ENCODE measurements at places on chromosomes 11 and 22.

DNA sequence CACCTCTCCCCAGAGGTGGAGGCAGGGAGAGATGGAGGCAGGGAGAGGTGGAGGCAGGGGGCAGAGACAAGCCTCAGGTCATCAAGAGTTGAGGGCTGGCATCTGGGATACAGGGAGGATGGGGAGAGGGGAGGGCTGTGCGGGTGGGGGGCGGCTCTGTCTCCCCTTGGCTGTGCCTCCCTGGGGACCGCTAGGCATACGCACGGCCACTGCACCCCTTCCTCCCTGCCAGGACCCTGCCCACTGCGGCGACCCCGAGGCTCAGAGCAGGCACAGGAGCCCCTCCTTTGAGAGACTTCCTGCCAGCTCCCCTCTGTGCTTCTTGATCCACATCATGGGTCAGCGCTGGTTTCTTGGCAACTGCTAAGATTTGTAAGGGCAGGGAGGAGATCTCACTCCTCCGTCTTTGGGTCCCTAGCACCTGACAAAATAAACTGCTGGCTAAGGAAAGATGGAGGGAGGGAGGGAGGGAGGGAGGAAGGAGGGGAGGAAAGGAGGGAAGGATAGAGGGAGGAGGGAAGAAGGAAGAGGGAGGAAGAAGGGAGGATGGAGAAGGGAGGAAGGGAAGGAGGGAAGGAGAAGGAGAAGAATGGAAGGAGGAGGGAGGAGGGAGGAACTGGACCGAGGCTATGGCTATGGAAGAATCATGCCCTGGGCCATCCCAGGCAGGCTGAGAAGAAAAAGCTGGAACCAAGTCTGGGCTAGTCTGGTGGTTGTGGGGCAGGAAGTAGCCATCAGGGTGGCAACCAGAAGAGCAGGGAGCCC is 18.5 kb downstream of the PRR33 start:
- DNase-seq = peak; percentile 6

GRCh38 chr11:117220568-117220967 is 11.3 kb downstream of the PCSK7 start:
- no peak for DNase-seq

DNA sequence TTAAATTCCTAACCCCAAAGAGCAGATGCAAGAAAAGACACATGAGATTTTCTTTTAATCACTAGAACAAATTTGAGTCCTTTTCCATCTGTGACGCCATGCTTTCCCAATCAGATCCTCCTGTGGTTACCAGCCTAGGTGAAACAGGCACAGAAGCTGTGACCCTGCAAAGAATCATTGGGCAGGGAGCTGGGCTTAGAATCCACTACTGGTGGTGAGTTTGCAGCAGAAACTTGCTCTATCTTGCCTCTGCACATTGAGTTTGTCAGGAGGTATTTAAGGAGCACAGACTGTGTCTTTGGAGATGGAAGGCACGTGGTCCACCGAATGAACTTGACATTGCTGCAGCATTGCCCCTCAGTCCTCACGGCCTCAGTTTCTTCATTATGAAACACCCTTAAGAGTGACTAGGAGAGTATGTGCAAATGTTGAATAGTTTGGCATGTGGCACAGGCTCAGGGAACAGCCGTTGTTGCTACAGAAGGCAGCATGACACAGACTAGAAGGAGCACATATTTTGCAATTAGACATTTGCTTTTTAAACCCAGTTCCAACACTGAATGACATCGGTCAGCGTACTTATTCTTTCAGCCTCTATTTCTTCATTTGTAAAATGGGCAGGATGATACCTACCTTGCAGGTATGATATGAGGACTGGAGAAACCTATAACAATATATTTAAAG is 127.6 kb downstream of the DBX1 start:
- DNase-seq = no peak

GRCh38 chr11:134542401-134543165 is 130.5 kb upstream of the B3GAT1 start:
- DNase-seq = no peak

DNA sequence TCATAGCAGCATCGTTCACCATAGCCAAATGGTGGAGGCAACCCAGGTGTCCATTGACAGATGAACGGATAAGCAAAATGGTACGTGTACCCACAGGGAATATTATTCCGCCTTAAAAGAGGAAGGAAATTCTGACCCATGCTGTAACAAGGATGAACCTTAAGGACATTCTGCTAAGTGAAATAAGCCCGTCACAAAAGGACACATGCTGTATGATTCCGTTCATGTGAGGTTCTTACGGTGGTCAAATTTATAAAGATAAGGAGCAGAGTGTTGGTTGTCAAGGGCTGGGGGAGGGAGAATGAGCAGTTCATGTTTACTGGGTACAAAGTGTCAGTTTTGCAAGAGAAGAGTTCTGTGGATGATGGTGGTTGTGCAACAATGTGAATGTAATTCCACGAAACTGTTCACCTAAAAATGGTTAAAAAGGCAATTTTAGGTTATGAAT is 26.3 kb downstream of the APOL1 start:
- DNase-seq = no peak

DNA sequence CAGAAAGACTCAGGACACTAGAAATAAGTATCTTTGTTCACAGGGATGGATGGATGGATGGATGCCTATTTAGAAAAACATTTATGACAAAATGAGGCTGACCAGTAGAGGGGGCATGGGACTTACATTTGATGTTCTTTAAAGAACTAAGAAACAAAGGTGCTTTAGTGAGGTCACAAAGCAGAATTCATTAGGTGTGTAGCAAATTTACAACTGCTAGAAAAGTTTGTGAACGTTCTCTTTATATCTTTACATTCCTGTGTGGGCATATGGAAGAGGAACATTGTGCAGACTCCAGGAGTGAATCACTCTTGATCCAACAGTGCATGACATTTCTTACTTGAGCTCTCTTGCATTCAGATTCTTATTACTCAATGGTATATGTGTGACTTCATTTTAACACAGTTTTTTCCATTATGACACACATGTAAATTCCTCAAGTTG is 15.8 kb upstream of the SIK2 start:
- peak; percentile 74 for DNase-seq

DNA sequence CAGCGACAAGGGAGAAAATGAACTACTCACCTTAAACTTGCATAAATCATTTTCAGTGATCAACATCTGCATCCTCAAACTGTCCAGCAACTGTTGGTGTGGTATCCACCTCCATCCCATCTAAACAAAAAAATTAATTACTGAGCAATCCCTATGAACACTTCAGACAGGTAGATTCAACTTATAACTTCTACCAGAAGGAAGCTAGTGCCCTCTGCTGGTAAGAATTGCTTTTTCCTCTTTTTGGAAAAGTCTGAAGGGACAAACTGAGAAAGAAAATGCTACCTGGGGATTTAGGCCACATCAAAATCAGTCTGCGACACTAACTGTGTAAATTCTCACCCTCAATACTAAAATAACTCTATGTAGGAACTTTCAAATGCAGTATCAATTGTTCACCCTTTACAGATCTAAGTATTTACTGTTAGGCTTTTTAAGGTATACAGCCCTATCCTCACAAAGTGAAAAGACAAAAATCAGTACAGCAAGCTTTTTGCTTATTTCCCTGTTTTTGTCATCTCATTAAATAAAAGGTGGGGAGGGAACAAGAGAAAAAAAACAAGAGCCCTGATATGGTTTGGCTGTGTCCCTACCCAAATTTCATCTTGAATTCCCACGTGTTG is 17.9 kb downstream of the CLNS1A start:
- peak; percentile 55 for DNase-seq

- peak; percentile 38 for DNase-seq
These were observed 69.1 kb downstream of the SMCO4 start for GRCh38 chr11:93474123-93474522.

GRCh38 chr11:102783016-102783415 is 2.6 kb upstream of the MMP10 start:
- DNase-seq = no peak

DNA sequence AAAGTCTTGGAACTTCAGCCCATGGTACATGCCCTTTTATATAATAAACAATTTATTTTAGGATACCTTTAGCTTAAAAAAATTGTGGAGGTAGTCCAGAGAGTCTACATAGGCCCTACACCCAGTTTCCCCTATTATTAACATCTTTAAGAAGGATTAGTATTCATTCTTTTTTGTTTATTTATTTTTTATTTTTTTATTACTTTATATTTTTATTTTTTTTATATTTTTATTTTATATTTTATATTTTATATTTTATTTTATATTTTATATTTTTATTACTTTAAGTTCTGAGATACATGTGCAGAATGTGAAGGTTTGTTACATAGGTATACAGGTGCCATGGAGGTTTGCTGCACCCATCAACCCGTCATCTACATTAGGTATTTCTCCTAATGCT is 15.9 kb upstream of the ABTB2 start:
- DNase-seq = no peak

DNA sequence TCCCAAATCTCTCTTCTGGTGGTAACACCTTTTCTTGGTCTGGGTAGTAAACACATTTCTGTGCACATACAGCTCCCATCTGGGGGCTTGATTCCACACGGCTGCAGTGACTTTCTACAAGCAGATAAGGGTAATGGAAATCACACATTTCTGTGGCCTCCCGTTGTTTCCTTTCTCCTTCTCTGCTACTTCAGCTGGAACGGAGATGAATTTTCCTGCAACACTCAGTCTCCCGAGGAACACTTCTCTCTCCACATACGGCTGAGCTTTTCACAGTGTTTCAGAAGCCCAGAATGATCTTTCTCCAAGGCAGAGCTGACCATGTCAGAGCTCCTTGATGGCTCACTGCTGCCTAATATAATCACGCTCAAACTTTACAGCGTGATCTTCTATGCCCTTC is 364.3 kb upstream of the NARS2 start:
- no peak for DNase-seq

- no peak for DNase-seq
These were observed 11.3 kb upstream of the WBP2NL start for GRCh38 chr22:41987276-41987675.

- DNase-seq = no peak
These were observed 12.7 kb downstream of the TOM1 start for GRCh38 chr22:35312198-35313059.

- DNase-seq = no peak
These were observed 457.0 kb downstream of the DLG2 start for GRCh38 chr11:85170184-85170583.

DNA sequence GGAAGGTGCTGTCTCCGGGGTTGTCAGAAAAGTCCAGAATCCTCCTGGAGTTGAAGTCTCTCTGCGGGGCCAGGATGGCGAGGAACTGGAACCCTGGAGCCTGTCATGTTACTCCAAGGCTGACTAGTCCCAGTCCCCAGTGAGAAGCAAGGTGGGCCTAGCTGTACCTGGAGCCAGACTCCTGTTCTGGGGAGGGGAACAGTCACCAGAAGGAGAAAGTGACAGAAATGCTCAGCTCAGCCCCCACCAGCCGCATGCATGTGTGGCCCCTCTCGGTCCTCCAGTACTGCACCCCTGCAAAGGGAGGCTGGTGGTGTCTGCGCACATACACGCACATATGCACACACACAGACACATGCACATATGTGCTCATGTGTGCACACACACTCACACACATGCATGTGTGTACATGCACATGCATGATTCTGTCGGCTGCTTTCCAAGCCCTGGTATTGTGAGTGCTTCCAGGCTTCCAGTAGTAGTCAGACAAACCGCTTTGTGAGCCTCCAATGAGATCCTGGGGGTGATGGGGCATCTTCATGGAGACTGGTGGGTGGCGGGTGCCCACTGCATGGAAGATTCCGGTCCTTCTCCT is 54.3 kb downstream of the RTL6 start:
- DNase-seq = no peak

- DNase-seq = no peak
These were observed 34.7 kb downstream of the NECTIN1 start for GRCh38 chr11:119694334-119694733.

- peak; percentile 91 for DNase-seq
These were observed 10.6 kb downstream of the RPL3 start for GRCh38 chr22:39308614-39309363.

GRCh38 chr11:1648653-1649420 is 19.3 kb downstream of the KRTAP5-5 start:
- no peak for DNase-seq

DNA sequence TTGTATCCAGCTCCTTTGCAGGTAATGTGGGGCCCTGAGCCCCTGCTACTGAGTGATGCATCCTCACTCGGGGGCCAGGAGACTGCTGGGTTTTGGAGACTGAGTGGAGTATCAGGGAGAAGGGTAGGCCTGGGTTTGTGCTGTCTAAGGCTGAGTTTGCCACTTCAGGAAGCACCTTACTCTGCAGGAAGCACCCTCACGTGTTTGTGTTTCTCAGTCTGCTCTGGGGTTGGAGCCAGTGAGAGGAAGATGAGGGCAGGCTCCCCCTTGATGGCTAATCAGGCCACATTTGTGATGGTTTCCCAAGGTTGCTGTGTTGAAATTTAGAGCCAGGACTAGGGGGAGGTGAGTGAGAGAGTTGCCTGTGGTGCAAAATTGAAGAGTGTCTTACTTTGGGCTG is 13.7 kb upstream of the THY1 start:
- no peak for DNase-seq

DNA sequence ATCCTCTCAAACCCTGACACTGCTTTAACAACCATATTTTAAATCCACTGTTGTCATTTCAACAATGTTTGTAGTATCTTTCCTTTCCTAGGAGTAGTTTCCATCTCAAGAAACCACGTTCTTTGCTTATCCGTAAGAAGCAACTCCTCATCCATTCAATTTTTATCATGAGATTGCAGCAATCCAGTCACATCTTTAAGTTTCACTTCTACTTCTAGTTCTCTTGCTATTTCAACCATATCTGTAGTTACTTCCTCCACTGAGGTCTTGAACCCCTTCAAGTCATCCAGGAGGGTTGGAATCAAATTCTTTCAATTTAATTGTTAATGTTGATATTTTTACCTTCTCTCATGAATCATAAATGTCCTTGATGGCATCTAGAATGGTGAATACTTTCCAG is 22.4 kb downstream of the CCDC82 start:
- DNase-seq = no peak

DNA sequence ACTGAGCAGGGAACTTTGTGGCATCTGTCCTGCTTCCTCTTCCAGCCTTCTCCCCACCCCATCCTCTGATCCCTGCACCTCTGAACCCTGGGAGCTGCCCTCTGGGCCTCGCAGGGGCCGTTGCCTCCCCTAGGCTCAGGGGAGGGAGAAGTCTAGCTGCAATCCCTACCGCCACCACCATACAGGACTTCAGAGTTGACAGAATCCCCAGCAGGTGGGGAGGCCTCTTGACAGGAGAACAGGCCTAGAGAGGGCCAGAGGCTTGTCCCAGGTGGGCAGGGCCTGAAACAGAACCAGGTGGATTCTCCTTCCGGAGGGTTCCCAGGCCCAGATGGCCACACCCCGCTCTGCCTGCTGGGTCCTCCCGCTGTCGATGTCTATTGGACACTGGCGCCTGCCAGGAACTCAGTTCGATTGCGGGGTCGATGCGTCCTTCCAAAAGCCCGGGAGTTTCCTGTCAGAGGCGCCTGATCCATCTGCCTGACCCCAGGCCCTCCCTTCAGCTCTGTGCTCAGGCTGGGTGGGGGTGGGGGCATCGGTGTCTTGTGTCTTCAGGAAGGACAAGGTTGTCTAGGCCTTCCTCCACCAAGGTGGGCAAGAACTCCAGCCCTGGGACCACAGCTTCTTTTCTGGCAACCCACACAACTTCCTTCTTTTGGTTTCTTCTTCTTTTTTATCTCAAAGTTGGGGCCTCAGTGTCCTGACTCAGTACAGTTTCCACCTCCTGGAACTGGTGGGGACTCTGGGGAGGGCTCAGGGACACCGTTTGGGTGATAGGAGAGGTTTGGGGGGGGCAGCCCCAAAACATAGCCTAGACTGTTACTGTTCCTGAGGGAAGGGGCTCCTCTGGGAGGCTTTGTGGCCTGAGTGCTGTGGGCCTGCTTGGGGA is 6.4 kb downstream of the STARD10 start:
- DNase-seq = no peak
